Effector memory CD8-positive, alpha-beta T cell (primary cell): ENCODE measurements at places on chromosomes 5 and 9.
A peak's percentile ranks its signal among the peaks of the same experiment; 100 is the strongest.

GRCh38 chr5:5751987-5752386 lies 329.5 kb downstream of the ICE1 start:
- DNase-seq = no peak

GRCh38 chr5:19837536-19838174 lies 150.3 kb downstream of the CDH18 start:
- no peak for DNase-seq

- no peak for DNase-seq
These were observed 65.0 kb downstream of the ROR2 start for GRCh38 chr9:91884696-91885687.

- no peak for DNase-seq
These were observed 35.5 kb upstream of the FTMT start for GRCh38 chr5:121816164-121816563.

- no peak for DNase-seq
These were observed 69.8 kb downstream of the YIPF5 start for GRCh38 chr5:144100702-144101101.

- no peak for DNase-seq
These were observed 65.2 kb downstream of the DMRT2 start for GRCh38 chr9:1115370-1115769.

DNA sequence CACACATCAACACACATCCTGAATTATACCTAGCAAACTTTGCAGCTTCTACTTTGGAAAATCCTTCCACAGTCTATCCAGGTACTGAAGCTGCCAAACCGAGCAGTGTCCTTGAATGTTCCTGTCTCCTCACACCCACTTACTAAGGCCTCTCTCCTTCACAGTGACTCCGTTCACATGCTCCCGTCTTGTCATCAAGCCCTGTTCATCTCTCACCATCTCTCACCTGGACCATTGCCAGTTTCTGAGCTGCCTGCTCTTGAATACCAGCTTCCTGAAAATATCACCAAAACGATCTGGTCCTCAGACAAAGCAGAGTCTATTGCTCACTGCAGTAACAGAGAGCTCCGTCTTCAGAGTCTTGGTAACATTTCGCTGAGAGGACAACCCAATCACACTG lies 57.4 kb downstream of the GCNT1 start:
- DNase-seq = peak; percentile 17

- DNase-seq = peak; percentile 23
These were observed 2.0 kb downstream of the GLIS3 start for GRCh38 chr9:4297786-4298254.

DNA sequence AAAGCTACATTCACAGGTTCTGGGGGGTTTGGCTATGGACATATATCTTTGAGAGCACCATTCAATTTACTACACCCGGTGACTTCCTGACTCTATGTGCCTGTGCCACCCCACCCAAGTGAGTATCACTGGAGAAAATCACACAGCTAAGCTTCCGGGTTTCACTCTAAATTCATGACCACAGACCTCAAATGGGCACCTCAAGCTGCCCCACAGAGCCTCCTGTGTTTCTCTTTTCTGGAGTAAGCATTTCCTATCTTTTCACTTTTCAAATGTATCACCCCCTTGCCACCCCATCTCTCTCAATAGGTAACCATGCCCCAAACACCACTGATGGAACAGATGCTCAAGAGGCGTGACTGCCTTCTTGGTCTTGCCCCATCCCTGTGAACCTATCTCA lies 49.2 kb upstream of the NEK6 start:
- DNase-seq = no peak

- DNase-seq = no peak
These were observed 263.7 kb downstream of the SEMA5A start for GRCh38 chr5:9282211-9282610.

- DNase-seq = no peak
These were observed 45.3 kb upstream of the SIL1 start for GRCh38 chr5:139243425-139243970.

GRCh38 chr5:114184006-114184405 lies 177.9 kb upstream of the KCNN2 start:
- DNase-seq = no peak

DNA sequence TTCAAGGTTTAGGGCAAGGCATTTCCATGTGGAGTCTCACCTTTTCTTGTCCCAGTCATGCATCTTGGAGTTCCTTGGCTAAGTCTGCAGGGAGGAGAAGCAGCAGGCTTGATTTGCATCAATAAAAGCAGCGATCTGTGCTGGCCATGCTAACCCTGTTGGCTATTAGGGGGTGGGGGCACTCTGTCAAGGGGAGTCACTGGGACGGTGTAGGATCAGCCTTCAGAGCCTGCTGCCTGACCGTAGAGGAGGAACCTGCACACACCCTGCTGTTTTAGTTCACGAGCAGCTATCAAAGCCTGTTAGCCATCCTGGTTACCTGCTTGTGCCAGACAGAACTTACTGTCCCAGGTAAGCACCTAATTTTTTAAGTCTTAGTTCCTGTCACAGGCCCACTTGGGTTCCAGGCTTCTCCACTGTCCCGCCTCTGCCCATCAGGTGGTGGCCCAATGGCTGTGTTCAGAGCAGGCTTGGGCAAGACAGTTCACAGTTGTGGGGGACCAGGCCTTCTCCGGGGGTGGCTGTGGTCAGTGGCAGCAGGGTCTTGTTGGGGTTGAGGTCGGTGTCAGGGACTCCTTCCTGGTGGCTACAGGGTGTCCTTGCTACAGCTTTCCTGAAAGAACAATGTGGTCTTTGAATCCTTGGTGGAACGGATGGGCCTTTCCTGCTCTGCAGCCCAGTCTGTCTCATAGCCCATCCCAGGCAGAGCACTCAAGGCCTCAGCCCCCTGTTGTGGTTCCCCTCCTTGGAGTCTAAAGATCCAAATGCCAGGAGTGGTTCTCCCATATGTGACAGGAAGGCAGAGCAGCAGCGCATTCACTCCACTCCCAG lies 43.7 kb downstream of the SECISBP2 start:
- DNase-seq = no peak

DNA sequence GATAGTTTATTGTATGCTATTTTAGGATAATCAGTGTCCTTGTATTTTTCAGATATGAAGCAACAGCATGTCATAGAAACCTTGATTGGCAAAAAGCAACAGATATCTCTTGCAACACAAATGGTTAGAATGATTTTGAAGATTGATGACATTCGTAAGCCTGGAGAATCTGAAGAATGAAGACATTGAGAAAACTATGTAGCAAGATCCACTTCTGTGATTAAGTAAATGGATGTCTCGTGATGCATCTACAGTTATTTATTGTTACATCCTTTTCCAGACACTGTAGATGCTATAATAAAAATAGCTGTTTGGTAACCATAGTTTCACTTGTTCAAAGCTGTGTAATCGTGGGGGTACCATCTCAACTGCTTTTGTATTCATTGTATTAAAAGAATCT lies 14.5 kb downstream of the CCT5 start:
- DNase-seq = no peak

- no peak for DNase-seq
These were observed 89.8 kb upstream of the SMIM23 start for GRCh38 chr5:171695804-171696203.
